ENCODE measurements at places on chromosomes 3 and 15. TPM values are rescaled to one million over a fixed set of nuclear protein-coding genes. Genes with fewer than 3 reads are reported as not detected.

IQGAP1 gene
- 323 TPM for total RNA-seq

TIMP4 gene
- 0.98 TPM for total RNA-seq

GUCA1C gene
- total RNA-seq, result not detected

GASK1A gene
- total RNA-seq, result 0.10 TPM

SLC24A5 gene
- not detected for total RNA-seq

FBXO40 gene
- total RNA-seq, result not detected

STARD9 gene
- 27.1 TPM for total RNA-seq

SPRED1 gene
- 24.5 TPM for total RNA-seq

CCR1 gene
- total RNA-seq, result not detected

IL17RE gene
- total RNA-seq, result 0.33 TPM

NEIL1 gene
- 32.6 TPM for total RNA-seq

IL12A gene
- 0.33 TPM for total RNA-seq

HHATL gene
- not detected for total RNA-seq

CSNK1G1 gene
- 39.8 TPM for total RNA-seq

ICE2 gene
- 25.8 TPM for total RNA-seq

SOX2 gene
- total RNA-seq, result not detected

FBN1 gene
- total RNA-seq, result 127 TPM

PLSCR2 gene
- total RNA-seq, result not detected

A4GNT gene
- not detected for total RNA-seq

LRRIQ4 gene
- 0.19 TPM for total RNA-seq

HTD2 gene
- 9.1 TPM for total RNA-seq

WDR72 gene
- not detected for total RNA-seq

ISLR2 gene
- not detected for total RNA-seq

GPR27 gene
- total RNA-seq, result not detected

DIS3L gene
- 27.3 TPM for total RNA-seq

All from vein endothelial cell (primary cell).